Fibroblast of skin of left biceps (primary cell): ENCODE measurements at places on chromosomes 16 and 17.

DNA sequence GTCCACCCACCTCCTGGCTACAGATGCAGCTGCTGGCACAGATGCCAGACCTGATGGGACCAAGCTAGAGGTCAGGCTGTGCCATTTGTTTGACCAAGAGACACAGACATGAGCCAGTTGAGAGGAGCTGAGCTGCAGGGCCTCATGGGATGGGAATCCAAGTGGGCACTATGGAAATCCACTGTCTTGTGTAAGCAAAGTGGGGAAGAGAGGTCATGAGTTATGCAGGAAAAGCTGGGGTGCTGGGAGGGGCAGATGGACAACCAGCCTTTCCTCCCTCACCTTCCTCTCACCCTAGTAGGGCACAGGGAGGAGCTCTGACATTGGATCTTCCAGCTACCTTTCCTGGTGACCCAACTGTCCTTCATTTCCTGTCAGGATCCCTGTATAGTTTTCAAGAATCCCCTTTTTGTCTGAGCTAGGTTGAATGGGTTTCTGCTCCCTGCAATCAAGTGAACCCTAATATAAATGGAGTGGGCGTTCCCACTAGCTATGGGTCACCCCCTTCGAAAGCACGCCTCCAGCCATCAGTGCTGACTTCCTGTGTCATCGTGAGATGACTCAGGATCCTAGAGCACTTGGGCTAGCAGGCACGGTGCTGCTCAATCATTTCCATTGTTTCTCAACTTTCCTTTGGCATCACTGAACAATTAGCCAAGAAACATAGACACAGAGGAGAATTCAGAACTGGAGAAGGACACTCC, 13.6 kb downstream of the ATPAF2 start:
- no peak for DNase-seq

GRCh38 chr16:79933603-79934002, 333.1 kb upstream of the MAF start:
- no peak for DNase-seq

DNA sequence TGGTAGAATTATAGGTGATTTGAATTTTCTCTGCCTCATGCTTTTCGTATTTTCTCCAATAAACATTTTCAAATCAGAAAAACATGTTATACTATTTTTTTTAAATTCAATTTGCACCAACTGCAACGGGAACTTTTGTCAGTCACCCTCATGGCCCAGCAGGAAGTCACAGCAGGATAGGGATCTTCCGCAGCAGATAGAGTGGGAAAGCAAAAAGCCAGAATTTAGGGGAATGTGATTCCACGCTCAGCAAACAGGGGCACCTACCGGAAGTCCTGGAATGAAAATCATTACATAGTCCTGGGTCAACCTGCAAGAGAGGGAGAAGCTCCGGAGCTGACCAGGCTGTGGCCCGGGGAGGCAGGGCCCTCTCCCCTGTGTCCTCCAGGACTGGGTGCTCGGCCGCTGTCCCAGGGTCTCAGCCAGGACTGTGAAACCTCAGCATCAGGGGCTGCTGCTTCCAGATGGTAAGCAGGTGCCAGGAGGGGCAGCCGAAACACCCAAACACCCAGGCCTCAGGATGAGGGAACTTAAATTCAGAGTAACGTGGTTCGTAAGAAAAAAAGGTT, 3.9 kb downstream of the SLC47A2 start:
- DNase-seq, result no peak

DNA sequence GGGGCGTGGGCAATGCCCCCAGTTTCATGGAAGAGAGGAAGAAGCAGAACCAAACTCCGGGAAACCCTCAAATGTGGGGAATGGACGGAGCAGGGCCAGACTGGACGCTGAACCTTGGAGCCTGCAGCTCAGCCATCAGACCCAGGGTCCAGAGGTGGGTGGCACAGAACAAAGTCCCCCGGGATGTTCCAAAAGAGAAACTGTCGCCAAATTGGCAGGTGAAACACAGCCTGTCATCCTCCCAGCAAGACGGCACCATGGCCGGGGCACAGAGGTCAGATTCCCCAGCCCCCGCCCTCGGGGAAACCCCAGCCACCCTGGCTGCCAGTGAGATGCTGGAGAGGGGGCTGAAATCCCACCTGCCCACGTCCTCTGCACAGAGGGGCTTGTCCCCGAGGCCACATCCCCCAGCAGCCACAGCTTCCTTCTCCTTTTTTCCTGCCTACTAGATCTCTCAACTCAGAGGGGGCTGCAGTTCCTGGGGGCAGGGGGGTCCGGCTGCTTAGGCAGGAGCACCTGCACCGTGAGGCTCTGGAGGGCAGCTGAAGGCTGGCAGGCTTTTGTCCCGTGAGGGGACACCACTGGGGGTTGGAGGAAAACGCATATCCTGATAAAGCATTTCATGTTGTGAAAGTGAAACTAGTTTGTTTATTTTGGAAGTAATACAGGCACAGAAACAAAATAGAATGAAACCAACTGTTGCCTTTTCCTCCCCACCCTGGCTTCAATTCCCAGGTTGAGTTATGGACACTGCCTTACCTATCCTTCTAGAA, 1.2 kb upstream of the SECTM1 start:
- no peak for DNase-seq

GRCh38 chr16:66416939-66417700, 10.0 kb upstream of the BEAN1 start:
- DNase-seq, result peak; percentile 57

GRCh38 chr17:74159226-74159840, 44.1 kb upstream of the RPL38 start:
- DNase-seq, result no peak

GRCh38 chr17:2939714-2940351, 123.6 kb downstream of the OR1D5 start:
- no peak for DNase-seq

GRCh38 chr17:63641692-63642448, 19.7 kb downstream of the MAP3K3 start:
- DNase-seq, result no peak

DNA sequence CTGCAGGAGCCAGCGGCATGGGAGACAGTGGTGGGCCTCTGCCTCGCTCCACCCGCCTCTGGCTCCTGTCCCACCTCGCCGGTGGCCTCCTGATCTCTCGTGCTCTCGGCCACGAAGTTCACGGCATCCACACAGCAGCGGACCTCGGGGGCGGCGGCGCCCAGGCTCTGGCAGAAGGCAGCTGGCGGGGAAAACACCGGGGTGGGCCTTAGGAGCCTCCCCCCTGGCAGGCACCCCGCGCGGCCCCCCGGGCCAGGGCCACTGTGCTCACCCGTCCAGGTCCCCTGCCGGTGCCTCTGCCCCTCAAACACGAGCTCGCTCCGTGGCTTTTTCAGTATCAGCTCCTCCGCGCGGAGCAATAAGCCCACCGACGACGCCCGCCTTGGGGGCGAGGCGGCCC, 409 bp upstream of the C17orf107 start:
- no peak for DNase-seq

GRCh38 chr16:49459953-49460735, 86.5 kb downstream of the C16orf78 start:
- no peak for DNase-seq

- DNase-seq, result no peak
Observed at GRCh38 chr16:78100112-78100467, 636 bp downstream of the WWOX start.

GRCh38 chr16:19284207-19284606, 1.3 kb upstream of the CLEC19A start:
- DNase-seq, result no peak
